ENCODE measurements at places on chromosomes 1 and 21.

GRCh38 chr1:170555370-170555769, 23.4 kb downstream of the GORAB start:
- DNase-seq = no peak

GRCh38 chr1:9861360-9861759, 37.6 kb upstream of the CLSTN1 start:
- no peak for DNase-seq

- no peak for DNase-seq
These were observed 16.0 kb downstream of the HTR6 start for GRCh38 chr1:19680644-19681043.

- no peak for DNase-seq
These were observed 290.3 kb upstream of the SGIP1 start for GRCh38 chr1:66243548-66244130.

DNA sequence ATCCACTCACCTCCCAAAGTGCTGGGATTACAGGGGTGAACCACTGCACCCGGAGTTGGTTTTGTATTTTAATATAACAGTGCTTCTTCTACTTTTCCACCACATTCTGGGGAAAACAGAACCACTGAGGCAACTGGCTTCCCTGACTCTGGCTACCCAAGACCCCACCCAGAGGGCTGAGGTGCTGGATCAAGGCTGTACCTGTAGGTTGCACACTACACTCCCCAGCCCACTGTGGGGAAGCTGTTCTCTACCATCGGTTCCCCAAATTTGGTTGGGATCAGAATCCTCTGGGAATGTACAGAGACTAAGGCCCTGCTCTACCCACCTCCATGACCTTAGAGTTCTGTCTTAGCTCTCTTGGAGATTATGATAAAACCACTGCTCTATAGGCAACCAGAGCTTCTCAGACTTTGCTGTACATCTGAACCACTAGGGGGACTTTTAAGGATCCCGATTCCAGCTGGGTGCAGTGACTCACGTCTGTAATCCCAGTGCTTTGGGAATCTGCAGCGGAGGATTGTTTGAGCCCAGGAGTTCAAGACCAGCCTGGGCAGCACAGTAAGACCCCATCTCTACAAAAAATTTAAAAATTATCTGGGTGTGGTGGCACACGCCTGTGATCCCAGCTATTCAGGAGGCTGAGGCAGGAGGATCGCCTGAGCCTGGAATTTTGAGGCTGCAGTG, 51.6 kb downstream of the GNG4 start:
- DNase-seq = no peak
